ENCODE measurements at places on chromosomes 5 and 9.

GRCh38 chr5:1358726-1359025, 13.8 kb upstream of the CLPTM1L start:
- DNase-seq, result no peak

DNA sequence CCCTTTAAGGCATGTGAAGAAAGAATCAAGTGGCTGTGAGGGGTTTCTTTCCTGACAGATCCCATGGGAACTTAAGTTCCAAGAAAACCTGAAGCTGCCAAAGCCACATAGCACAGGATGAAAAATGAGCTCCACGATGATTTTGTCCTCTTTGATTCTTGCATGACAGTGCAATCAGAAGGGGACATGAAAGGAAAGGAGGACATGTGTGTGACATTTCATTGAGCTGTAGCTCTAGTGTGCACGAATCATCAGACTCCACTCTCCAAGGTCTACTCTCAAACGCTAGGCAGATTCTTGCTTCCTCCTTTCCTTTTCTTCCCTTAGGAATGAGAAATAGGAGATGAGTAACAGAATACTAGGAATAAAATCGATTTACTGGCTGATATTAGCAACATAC, 142.0 kb downstream of the ZNF608 start:
- DNase-seq, result no peak

DNA sequence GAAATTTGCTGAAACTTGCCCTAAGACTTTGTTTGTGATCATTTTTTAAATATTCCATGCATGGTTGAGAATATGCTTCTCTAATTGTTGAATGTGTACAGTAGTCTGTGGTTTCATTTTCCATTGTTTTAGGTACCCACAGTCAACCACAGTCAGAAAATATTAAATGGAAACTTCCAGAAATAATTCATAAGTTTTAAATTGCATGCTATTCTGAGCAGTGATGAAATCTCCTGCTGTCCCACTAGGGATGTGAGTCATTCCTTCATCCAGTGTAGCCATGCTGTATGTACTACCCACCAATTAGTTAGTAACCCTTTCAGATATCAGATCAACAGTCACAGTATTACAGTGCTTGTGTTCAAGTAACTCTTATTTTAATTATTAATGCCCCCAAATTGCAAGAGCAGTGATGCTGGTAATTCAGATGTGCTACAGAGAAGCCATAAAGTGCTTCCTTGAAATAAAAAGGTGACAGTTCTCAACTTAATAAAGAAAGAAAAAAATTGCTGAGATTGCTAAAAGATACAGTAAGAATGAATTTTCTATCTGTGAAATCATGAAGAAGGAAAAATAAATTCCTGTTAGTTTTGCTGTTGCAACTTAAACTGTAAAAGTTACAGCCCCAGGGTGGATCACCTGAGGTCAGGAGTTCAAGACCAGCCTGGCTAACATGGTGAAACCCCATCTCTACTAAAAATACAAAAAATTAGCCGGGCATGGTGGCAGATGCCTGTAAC, 79.9 kb upstream of the FBXL17 start:
- DNase-seq, result no peak

GRCh38 chr5:116271446-116272025, 186.7 kb downstream of the COMMD10 start:
- DNase-seq, result no peak

GRCh38 chr5:150295172-150295634, 5.6 kb upstream of the CAMK2A start:
- DNase-seq, result no peak

- no peak for DNase-seq
Observed at GRCh38 chr9:113620377-113621161, 157.0 kb downstream of the RGS3 start.

- DNase-seq, result no peak
Observed at GRCh38 chr5:14440582-14441431, 140.8 kb upstream of the OTULINL start.

- DNase-seq, result no peak
Observed at GRCh38 chr9:98374385-98375051, 119.1 kb upstream of the TBC1D2 start.

GRCh38 chr5:31556461-31556860, 24.4 kb downstream of the C5orf22 start:
- no peak for DNase-seq

DNA sequence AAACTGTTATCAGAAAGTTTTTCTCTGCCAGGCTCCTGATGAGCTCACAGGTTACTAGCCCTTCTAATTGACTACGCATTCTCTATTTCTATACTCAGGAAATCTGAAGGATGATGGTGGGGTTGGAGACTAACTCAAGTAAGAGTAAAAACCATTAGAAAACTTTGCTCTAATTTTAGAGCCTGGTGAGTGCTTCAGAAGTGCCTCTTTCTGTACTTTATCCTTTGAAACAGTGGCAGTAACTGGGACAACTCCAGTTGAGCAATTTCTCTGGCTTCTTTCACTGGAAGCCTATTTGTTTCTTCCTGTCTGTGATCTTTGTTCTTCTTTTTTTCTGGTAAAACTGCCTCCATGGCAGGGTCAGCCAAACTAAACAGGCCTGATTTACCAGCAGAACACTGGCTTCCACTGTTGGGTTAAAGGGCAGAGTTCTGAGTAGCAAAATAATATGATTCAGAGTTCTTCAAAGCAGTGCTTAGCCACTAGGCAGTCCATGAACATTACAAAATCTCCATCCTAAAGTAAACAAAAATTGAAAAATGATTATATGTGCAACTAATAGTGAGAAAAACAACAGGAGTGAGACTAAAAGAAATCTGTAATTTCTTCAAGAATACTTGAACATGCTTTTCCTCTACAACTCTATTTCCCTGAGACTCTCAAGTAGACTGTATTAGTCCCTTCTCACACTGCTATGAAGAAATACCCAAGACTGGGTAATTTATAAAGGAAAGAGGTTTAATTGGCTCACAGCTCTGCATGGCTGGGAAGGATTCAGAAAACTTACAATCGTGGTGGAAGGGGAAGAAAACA, 79.8 kb downstream of the MROH2B start:
- no peak for DNase-seq

GRCh38 chr9:135174981-135175380, 87.5 kb downstream of the OLFM1 start:
- DNase-seq, result no peak

DNA sequence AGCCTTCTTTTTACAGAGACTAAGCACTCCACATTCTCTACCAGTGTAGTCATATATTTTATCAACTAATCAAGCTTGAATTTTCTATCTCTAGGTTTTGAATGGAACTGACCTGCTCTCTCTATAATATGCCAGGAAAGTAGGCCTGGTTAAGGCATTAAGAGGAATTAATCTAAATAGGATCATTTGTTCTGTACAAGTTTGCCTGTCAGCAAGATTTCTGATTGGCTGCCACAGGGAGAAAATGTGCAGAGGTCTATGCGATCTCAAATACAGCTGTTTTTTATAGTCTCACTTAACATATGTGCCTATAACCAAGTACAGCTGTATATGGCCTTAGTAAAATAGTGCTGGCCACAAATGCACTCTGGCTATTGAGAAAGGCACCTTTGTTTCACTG, 418.8 kb downstream of the KDM4C start:
- no peak for DNase-seq

- no peak for DNase-seq
Observed at GRCh38 chr5:171115519-171115918, 193.5 kb upstream of the TLX3 start.

DNA sequence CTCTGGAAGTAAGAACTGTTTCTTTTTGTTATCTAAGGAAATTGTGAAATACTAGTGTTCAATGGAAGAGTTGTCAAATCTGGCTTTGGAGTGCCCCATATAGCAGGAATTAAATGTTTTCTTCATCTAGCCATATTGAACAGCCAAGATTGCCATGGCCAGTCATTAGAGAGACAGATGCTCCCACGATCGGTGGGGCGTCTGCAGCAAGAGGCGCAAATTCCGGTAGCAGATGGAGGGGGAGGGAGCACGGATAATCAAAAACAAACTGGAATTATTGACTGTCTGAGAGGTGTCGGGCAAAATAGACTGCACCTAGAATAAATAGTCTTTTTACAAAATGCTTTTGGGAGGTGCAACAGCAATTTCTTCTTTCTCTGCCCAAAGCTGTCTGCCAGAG, 139.1 kb upstream of the FSTL4 start:
- DNase-seq, result no peak

- DNase-seq, result no peak
Observed at GRCh38 chr5:180816608-180817534, 14.3 kb upstream of the MGAT1 start.

GRCh38 chr5:44887722-44888121, 79.0 kb downstream of the MRPS30 start:
- no peak for DNase-seq

DNA sequence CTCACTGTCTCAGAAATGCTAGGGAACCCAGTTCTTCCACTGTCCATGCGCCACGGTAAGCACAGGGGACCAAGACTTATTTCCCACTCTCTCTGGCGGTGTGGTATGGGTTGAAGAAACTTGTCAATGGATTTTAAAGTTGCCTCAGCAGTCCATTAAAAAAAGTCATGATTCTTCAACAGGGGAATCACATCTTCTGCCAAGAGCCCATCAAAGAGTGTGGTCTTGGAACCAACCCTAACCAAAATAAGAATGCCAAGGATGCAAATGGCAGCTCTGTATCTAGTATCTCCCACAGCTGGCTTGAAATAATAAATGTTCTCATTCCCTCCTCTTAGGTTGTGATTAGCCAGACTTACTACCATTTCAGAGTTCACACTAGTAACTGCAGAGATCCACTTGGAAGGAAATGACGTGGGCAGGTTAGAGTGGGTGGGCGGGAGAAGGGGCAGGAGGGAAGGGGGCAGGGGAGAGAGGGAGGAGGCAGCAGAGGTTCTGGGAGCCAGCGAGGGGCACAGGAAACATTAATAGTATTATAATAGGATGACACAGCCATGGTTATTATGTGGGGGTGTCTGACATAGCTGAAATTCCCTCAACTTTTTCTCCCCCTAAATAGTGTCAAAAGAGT, 17.6 kb downstream of the PTCH1 start:
- DNase-seq, result no peak

DNA sequence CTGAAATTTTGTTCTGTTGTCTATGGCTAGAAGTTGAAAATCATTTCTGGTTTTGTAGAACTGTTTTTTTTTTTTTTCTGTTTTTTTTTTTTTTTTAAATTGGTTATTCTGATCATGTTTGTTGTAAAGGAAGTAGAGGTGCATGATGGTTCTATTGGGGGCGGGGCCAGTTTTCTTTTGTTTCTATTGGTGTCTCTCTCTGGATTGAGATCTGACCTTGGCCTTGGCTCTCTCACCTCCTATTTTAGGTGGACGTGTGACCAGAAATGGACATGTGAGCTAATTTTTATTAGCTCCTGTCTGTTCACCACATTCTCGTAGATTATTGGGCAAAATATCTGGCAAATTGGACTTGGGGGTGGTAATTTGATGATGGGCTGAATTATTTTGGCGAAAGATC, 3.2 kb downstream of the ZNF618 start:
- DNase-seq, result no peak

GRCh38 chr9:135857371-135857786, 50.0 kb downstream of the CAMSAP1 start:
- DNase-seq, result no peak

GRCh38 chr9:70228118-70228517, 30.7 kb upstream of the SMC5 start:
- no peak for DNase-seq

DNA sequence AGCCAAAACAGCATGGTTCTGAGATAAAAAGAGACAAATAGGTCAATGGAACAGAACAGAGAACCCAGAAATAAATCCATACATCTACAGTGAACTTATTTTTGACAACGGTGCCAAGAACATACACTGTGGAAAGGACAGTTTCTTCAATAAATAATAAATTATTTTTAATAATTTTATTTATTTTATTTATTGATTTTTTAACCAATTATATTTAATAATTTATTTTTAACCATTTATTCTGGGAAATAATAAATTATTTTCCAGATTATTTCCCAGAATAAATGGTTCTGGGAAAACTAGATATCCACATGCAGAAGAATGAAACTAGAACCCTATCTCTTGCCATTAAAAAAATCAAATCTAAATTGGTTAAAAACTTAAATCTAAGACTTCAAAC, 1143.8 kb upstream of the DMAC1 start:
- DNase-seq, result no peak

DNA sequence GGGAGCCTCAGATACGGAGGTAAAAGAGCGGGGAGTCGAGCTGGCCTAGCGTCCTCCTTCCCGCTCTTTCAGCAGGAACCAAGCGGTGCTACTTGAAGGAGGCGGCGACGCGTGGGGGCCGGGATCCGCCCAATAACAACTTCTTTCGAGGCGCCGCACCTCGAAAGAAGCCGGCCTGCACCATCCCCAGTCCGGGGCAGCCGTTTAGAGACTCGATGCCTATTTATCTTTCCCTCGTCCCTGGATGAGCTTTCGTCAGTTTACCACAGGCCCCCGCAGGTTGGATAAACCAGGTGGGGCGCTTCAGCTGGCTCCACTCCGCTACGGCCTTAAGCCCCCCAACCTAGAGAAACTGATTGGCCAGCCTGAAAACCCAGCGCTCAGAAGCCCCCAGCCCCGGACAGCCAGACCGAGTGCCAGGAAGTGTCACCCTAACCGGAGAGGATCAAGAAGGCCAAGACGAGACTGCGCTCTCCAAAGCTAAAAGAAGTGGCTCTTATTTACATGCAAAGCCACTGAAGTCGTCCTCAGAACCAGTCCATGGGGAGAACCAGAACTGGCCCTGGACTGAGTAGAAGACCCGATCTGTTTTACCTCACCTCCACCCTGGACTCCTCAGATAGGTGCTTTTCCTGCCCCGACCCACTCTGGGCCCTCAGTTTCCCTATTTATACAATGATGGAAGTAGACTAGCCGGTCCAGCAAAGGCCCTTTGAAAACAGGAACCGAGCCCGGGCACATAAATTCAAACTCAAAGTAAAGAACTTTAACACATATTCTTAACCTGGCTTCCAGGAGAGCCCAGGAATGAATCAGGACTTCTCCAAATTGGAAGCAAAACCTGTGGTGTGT, 1.4 kb downstream of the HAND1 start:
- no peak for DNase-seq
